Gastrocnemius medialis (tissue), 4 donors: ENCODE measurements at places on chromosomes 1 and 21. TPM values are rescaled to one million over a fixed set of nuclear protein-coding genes. Genes with fewer than 3 reads are reported as not detected.

- H3K36me3 ChIP-seq: no peaks in the 10 kb centered on the region
- no peaks in the 10 kb centered on the region for H3K4me1 ChIP-seq
- H3K4me3 ChIP-seq: no peak overlapping the region
- no peaks in the 10 kb centered on the region for H3K27me3 ChIP-seq
- H3K27ac ChIP-seq: no peak overlapping the region
Measured at GRCh38 chr1:221991221-221991620, 249.3 kb upstream of the DUSP10 start.

DNA sequence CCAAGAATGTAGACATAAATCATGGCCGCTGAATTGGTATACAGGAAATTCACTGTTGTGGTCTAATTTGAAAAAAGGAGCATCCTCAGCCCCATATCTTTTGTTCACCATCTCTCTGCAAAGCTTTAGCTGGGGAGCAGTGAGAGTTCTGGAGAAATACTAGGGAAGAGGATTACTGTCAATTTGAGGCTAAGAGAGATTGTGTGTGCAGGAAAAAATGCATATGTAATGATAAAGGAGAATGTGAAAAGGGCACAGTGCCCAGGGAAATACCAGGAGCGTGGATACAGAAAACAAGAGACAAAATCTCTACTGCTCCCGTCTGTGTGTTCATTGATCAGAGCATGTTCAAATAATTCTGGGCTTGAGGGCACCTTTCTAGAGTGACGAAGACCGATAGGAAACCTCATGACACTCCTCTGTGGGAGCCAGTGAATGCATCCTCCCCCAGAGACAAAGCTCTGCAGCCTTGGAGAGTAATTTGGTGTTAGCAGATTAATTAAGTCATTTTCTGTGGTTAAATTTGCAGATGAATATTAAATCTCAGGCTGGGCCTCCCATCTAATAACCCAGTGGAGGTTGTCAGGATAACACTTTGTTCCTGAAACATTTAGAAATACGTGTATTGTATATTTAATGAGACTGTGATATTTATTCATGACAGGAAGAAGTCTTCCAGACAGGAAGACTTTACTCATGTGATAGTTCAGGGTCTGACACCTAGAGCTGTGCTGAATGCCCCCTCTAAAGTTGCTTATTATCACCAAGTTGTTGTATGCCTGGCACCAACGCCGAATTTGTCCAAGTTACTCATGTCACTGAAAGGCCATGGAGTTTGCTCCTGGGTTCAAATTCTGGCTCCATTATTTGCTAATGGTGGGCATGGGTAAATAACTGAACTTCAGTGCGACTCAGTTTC, 287.3 kb upstream of the SGIP1 start:
- no peak for DNase-seq
- H3K36me3 ChIP-seq: no peaks in the 10 kb centered on the region
- no peaks in the 10 kb centered on the region for H3K4me1 ChIP-seq
- no peak overlapping the region for H3K27ac ChIP-seq

DNA sequence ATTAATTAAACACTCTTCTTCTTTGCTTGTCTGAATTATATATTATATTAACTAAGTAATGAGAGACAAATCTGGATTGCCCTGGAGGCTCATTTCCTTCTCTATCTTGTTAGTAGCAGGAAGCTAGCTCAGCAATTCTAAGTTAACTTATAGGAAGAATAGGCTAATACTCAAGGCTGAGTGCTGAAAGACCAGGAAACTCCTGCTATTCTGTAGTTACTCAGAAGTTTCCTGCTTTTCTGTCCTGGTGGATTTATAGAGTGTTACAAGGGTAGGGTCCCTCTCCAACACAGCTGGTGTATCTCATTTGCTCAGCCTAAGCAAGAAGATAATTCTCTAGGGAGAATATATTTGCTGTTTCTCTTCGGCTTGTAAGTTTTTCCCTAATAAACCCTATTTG, 29.2 kb downstream of the HSPA13 start:
- no peaks in the 10 kb centered on the region for H3K4me1 ChIP-seq
- no peak for DNase-seq
- no peak overlapping the region for H3K27ac ChIP-seq
- no peaks in the 10 kb centered on the region for H3K27me3 ChIP-seq

Gene NUF2
- total RNA-seq: not detected

DNA sequence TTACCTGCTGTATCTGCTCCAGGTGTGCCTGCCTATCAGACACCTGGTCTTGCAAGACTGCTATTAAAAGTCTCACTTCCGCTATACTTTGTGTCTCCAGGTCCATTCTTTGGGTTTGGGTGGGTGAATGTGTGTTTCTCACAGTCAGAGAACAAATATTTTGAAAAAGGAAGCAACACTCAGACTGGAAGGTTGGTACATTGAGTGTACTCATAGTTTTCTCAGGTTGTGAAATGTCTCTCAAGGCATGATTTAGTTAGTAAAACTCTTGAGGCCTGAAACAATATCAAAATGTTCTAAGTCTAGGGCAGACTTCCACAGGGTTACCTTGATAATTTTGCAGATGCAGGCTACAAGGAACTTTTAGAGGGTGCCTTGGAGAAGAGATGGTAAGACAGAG, 429.9 kb upstream of the ZRANB2 start:
- no peaks in the 10 kb centered on the region for H3K27me3 ChIP-seq
- no peaks in the 10 kb centered on the region for H3K36me3 ChIP-seq
- no peak overlapping the region for H3K27ac ChIP-seq
- H3K4me3 ChIP-seq: no peak overlapping the region

- DNase-seq: no peak
- no peaks in the 10 kb centered on the region for H3K27me3 ChIP-seq
- H3K4me1 ChIP-seq: no peaks in the 10 kb centered on the region
- no peak overlapping the region for H3K27ac ChIP-seq
- no peak overlapping the region for H3K4me3 ChIP-seq
Measured at GRCh38 chr1:94130851-94131595, 10.1 kb upstream of the ABCA4 start.

Gene SPATA1
- total RNA-seq: not detected
